Neural crest cell (in vitro differentiated cells): ENCODE measurements at places on chromosomes 3 and 15. TPM values are rescaled to one million over a fixed set of nuclear protein-coding genes. Genes with fewer than 3 reads are reported as not detected.

FANCD2OS gene
- total RNA-seq: not detected in 2 replicates

DNA sequence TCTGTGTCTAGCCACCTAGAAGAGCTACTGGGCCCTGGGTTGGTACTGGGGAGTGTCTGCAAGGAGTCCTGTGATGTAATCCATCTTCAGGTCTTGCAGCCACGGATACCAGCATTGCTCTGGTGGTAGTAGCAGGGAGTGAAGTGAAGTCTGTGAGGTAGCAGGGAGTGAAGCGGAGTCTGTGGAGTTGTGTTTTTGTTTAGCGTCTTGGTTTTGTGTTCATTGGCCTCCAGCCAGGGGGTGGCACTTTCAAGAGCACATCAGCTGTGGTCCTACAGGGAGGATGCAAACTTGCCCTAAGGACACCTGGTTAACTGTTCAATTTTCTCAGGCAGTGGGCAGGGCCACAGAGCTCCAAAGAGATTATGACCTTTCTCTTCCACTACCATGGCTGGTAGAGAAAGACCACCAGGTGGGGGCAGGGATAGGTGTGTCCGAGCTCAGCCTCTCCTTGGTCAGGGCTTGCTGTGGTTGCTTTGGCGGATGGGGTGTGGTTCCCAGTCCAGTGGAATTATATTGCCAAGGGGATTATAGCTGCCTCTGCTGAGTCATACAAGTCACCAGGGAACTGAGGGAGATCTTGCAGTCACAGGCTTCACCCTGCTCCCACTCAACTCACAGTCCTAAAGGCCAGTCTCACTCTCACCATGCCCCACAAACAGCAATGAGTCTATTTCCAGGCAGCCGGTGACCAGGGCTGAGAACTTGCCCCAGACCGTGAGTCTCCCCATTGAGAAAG, 424.7 kb downstream of the ZBBX start:
- no peaks in the 10 kb centered on the region for H3K4me1 ChIP-seq
- H3K27me3 ChIP-seq: no peaks in the 10 kb centered on the region
- no peak overlapping the region for H3K27ac ChIP-seq
- H3K36me3 ChIP-seq: peaks cover 5% of the 10 kb centered on the region
- no peak for DNase-seq

GRCh38 chr3:188974856-188975599, 196.7 kb upstream of the TPRG1 start:
- H3K36me3 ChIP-seq: peaks cover 6% of the 10 kb centered on the region
- no peak overlapping the region for H3K27ac ChIP-seq
- H3K4me1 ChIP-seq: peaks cover 5% of the 10 kb centered on the region
- no peak for DNase-seq

CDHR4 gene
- total RNA-seq: 0.12 and 0.16 TPM in 2 replicates

- H3K27me3 ChIP-seq: peaks cover 60% of the 10 kb centered on the region
- H3K4me1 ChIP-seq: peaks cover 9% of the 10 kb centered on the region
- H3K36me3 ChIP-seq: peaks cover 21% of the 10 kb centered on the region
- no peak within 1 kb of the TSS for H3K27ac ChIP-seq
Observed at GRCh38 chr15:72197460-72198355, at the start of gene GRAMD2A. Gene GRAMD2A (minus strand): TSS chr15:72197787.

DNA sequence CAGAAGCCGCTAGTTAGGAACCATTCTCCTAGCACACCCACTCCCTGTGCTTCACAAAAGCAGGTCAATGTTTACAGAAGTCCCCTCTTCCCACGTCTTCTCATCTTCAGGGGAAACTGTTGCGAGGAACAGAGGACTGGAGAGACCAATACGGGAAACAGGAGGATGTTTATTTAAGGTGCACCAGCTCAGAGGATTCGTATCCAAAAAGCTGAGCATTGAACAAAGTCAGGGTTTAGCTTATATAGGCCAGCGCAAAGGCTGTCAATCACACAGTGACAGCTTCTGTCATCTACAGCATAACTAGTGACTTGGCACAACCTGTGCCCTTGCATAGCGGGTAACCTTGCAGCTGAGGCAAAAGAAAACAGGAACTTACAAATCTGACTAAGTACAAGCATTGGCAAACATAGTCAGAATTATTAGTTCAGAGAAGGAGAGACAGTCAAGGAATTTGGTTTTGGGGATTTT, 61.3 kb downstream of the ZDHHC19 start:
- H3K27me3 ChIP-seq: no peaks in the 10 kb centered on the region
- H3K4me3 ChIP-seq: no peak overlapping the region
- DNase-seq: no peak
- H3K4me1 ChIP-seq: no peaks in the 10 kb centered on the region
- no peak overlapping the region for H3K27ac ChIP-seq
- H3K36me3 ChIP-seq: peaks cover 2% of the 10 kb centered on the region

DNA sequence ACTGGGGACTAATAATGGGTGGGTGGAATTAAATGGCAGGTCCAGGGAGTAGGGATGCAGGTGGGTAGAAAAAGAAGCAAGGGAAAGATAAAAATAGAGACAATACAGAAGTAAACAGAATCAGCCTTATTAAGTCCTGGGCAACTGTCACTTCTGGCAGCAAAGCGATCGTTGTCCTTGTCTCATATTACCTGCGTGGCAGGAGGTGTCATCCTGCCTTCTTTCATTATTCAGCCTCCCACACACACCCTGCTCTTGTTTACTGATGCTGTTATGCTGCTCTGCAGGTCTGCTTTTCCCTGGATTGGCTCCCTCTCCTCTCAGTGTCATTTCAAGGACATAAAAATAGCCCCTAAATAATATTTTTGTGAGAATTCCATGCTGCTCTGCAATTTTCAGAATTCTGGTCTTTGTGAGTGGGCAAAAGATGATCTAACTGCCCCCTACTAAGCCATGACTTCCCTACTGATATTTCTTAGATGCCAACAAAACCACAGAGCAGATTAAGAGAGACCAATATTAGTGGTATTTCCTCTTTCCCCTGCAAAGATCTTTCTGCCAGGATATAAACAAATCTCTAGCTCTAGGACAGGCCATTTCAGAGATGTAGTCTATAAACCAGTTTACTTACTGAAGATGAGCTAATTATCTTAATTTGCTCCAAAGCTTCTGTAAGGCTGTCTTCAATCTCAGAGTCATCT, 8.5 kb downstream of the VEPH1 start:
- DNase-seq: no peak
- peaks cover 27% of the 10 kb centered on the region for H3K4me1 ChIP-seq
- H3K4me3 ChIP-seq: no peak overlapping the region
- peaks cover 5% of the 10 kb centered on the region for H3K27me3 ChIP-seq
